Brain microvascular endothelial cell (primary cell): ENCODE measurements at places on chromosomes 1 and 21.

- DNase-seq = no peak
Measured at GRCh38 chr21:33206771-33207281, 22.9 kb upstream of the IFNAR2 start.

DNA sequence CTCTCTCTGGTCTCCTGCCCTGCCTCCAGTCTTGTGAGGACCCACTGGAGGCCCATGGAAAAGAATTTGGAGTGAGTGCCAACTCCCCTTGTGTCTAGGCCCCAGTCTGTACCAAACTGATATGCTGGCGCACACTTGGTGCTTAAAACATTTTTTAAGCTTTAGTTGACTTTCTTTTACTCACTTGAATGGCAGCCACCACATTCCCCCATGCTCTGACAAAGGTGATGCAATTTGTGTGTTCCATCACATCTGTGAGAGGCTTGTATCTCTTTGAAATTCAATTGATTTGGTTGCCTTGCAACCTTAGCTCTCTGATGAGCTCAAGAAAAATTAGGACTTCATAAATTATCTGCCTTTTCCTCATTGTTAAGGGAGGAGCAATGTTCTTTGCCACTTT is 30.5 kb upstream of the WDTC1 start:
- no peak for DNase-seq

GRCh38 chr1:28886731-28887418 is 27.5 kb upstream of the EPB41 start:
- peak; percentile 32 for DNase-seq

GRCh38 chr1:54825696-54826095 is 24.6 kb upstream of the TTC22 start:
- DNase-seq = no peak

DNA sequence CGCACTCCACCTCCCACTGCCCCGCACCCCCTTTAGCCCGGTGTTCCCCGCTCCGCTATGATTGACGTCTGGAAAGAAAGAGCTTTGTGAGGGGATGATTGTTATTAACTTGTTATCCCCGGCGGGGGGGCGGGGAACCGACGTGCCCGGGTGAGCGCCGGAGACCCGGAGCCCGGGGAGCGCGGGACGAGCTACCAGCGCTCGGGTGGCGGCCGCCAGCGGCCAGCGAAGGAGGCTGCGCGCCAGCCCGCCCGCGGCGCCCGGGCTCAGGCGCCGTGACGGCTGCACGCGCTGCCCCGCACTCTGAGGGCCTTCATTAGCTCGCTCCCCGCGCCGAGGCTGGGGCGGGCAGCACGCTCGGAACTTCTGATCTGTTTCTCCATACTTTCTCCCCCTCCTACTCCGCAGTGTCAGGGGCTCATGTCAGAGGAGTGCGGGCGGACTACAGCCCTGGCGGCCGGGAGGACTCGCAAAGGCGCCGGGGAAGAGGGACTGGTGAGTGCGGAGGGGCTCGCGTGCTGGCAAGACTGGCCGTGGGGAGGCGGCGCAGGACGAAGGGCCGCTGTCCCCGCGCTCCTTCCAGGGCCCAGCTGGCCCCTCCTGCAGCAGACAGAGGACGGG is 2.1 kb downstream of the LHX8 start:
- no peak for DNase-seq

DNA sequence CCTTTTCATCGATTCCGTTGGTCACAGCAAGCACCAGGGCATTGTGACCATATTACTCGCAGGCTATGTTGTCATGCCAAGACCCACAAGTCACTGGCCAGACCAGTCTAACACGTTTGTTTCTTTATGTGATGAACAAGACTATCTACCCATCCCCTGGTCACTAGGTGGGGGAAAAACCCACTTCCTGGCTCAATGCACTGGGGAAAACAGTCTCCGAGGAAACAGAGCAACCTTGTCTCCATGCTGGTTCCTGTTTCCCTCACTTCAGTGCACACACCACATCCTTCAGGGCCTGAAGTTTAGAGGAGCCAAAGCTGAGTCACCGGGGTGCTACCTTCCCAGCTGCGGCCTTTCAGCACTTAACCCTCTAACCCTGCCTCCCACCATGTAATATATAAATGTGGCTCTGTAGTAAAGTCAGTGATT is 20.9 kb downstream of the ERICH3 start:
- DNase-seq = peak; percentile 44

DNA sequence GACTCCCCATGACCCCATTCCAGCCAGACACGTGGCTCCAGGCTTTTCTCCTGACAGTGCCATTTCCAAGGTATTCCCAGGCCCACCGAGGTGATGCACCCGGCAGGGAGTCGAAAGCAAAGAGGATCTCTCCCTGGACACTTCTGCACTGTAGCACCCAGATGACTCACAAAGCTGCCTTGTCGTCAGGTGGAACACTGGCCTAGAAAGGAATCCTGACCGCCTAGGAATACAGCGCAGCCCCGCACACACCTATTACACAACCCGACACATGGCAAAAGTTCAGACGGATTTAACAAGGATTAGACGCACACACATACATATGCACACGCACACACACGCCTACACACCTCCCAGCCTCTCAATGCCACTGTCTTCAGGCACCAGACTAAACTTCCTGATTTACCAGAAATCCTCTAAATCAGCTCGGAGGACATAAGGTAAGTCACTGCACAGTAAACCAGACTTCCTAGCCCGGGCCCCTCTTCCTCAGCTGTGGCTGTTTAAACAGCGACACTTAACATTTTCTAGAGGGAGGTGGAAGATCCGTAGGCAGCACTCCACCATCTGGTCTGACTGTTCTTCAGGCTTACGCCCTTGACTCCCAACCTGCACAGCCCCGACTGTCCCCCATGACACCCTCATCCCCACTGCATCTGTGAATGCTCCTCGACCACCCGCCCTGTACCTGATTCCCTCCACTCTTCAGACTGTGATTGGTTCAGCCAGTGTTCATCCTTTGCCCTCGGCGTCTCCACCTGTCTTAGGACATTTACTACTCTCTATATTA is 12.7 kb downstream of the FAM89A start:
- DNase-seq = no peak

- DNase-seq = no peak
Measured at GRCh38 chr1:94438692-94439276, 20.6 kb downstream of the ABCD3 start.

GRCh38 chr1:22792396-22793160 is 81.9 kb downstream of the EPHB2 start:
- DNase-seq = no peak

DNA sequence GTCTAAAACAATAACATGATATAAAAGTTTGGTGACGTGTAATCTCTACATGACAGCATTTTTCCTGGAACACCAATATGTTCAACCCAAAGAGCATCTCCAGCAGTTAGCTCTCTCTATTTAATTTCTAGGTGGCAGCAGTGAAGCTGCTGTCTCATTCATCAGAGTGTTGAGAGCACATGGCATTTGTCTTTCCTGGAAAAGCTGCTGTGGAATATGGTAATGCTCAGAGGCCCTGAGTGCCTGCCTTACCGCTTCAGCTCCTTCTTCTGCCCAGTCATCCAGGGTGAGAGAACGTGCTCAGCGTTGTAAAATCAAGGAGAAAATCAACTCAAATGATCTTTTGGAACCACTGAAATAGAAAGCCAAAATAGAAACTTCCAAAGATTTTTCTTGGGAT is 640.7 kb downstream of the ADGRL2 start:
- no peak for DNase-seq

DNA sequence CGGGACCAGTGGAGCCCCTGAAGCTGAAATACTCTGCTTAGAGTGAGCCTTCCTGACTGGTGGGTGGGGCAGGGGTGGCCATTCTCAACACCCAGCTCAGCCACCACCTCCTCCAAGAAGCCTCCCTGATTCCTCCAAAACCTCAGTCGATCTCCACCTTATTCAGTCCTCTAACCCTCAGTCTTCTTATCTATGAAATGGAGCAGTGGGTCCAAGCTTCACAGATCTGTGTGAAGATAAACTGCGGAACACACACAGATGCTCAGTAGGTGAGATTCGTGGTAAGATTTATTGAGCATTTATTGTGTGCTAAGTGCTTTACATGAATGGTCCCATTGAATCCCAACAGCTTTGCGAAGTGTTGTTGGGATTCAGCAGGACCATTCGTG is 93.1 kb upstream of the RUNX3 start:
- no peak for DNase-seq

- DNase-seq = no peak
Measured at GRCh38 chr1:17149771-17150170, 30.5 kb upstream of the PADI2 start.
